A549 treated with dexamethasone at 1 μM for 4 hours (cell line): ENCODE measurements at places on chromosomes 3 and 15. TPM values are rescaled to one million over a fixed set of nuclear protein-coding genes. Genes with fewer than 3 reads are reported as not detected.

Gene MUC20
- 0.08 to 1.2 TPM (median 0.74 TPM) in 5 replicates for total RNA-seq

Gene RHOV
- total RNA-seq: 3.7 to 4.3 TPM (median 3.7 TPM) in 5 replicates

Gene RFTN1
- 3.0 to 3.8 TPM (median 3.3 TPM) in 5 replicates for total RNA-seq

Gene CRELD1
- 10.1 to 15.5 TPM (median 13.5 TPM) in 5 replicates for total RNA-seq

Gene TGM5
- total RNA-seq: not detected in 5 replicates

Gene ZIC1
- total RNA-seq: 0.02 to 0.14 TPM in 2 of 5 replicates, not detected in the others

Gene GOLGA8S
- 0.09 to 0.18 TPM (median 0.11 TPM) in 5 replicates for total RNA-seq

Gene IQCF5
- total RNA-seq: not detected in 5 replicates

Gene RABL3
- total RNA-seq: 14.2 to 18.5 TPM (median 17.5 TPM) in 5 replicates

Gene PLSCR2
- 0.11 to 0.19 TPM in 2 of 5 replicates, not detected in the others for total RNA-seq

Gene MESP2
- total RNA-seq: 0.25 to 0.63 TPM (median 0.45 TPM) in 4 of 5 replicates, not detected in the other

Gene PATL2
- total RNA-seq: 0.11 to 0.26 TPM (median 0.18 TPM) in 5 replicates

Gene FES
- total RNA-seq: 0.58 to 0.83 TPM (median 0.61 TPM) in 5 replicates

Gene IL17RD
- total RNA-seq: 0.62 to 1.3 TPM (median 1.2 TPM) in 5 replicates

Gene EFCAB12
- total RNA-seq: 0.67 to 1.3 TPM (median 1.1 TPM) in 5 replicates

Gene UBA3
- 21.0 to 28.7 TPM (median 24.6 TPM) in 5 replicates for total RNA-seq

Gene ZNF860
- 1.3 to 1.9 TPM (median 1.7 TPM) in 5 replicates for total RNA-seq

Gene PRICKLE2
- total RNA-seq: 2.7 to 4.0 TPM (median 3.4 TPM) in 5 replicates

Gene SLC28A1
- 0.04 TPM in 1 of 5 replicates, not detected in the others for total RNA-seq

Gene RUBCN
- total RNA-seq: 7.4 to 11.7 TPM (median 11.0 TPM) in 5 replicates

Gene SAMD7
- not detected in 5 replicates for total RNA-seq

Gene PPARG
- total RNA-seq: 34.7 to 43.2 TPM (median 40.0 TPM) in 5 replicates

Gene CCR8
- total RNA-seq: not detected in 5 replicates

Gene GP5
- 0.02 to 0.04 TPM in 2 of 5 replicates, not detected in the others for total RNA-seq

Gene CAMP
- total RNA-seq: 0.13 to 0.15 TPM in 2 of 5 replicates, not detected in the others

Gene CCDC39
- not detected in 5 replicates for total RNA-seq

Gene TRIM42
- total RNA-seq: not detected in 5 replicates

Gene GOLGA8J
- total RNA-seq: not detected in 5 replicates

Gene KIAA1143
- total RNA-seq: 13.2 to 20.8 TPM (median 20.2 TPM) in 5 replicates

Gene MAP2K1
- total RNA-seq: 81.4 to 121 TPM (median 117 TPM) in 5 replicates

Gene CAMK2N2
- total RNA-seq: 0.96 to 2.0 TPM (median 1.5 TPM) in 5 replicates

Gene GOLGA8H
- 2.2 to 3.7 TPM (median 2.9 TPM) in 5 replicates for total RNA-seq

Gene HYAL3
- 7.0 to 9.9 TPM (median 8.8 TPM) in 5 replicates for total RNA-seq

Gene GPR156
- 0.25 to 0.59 TPM (median 0.38 TPM) in 5 replicates for total RNA-seq

Gene LINGO1
- 6.1 to 13.3 TPM (median 10.2 TPM) in 5 replicates for total RNA-seq

Gene KBTBD13
- not detected in 5 replicates for total RNA-seq

Gene GRIP2
- total RNA-seq: 0.55 to 1.6 TPM (median 1.2 TPM) in 5 replicates

Gene LRRN1
- 0.02 TPM in 1 of 5 replicates, not detected in the others for total RNA-seq

Gene SOX14
- total RNA-seq: not detected in 5 replicates

Gene PLA2G4E
- 0.01 TPM in 1 of 5 replicates, not detected in the others for total RNA-seq

Gene SPATA12
- total RNA-seq: 0.26 to 0.38 TPM (median 0.32 TPM) in 5 replicates

Gene FBXL2
- total RNA-seq: 6.2 to 10.2 TPM (median 7.4 TPM) in 5 replicates

Gene MME
- 0.07 to 0.13 TPM (median 0.08 TPM) in 3 of 5 replicates, not detected in the others for total RNA-seq

Gene CYP11A1
- total RNA-seq: 0.05 TPM in 1 of 5 replicates, not detected in the others

Gene WDR73
- 32.2 to 36.8 TPM (median 33.3 TPM) in 5 replicates for total RNA-seq

Gene AHSG
- total RNA-seq: 0.06 to 0.09 TPM (median 0.06 TPM) in 3 of 5 replicates, not detected in the others

Gene SH2D7
- not detected in 5 replicates for total RNA-seq

Gene PTH1R
- 1.0 to 2.3 TPM (median 1.4 TPM) in 5 replicates for total RNA-seq

Gene PIERCE2
- 3.8 to 4.8 TPM (median 4.3 TPM) in 5 replicates for total RNA-seq

Gene TMEM40
- 0.18 to 0.51 TPM (median 0.30 TPM) in 4 of 5 replicates, not detected in the other for total RNA-seq

Gene DLEC1
- 0.04 to 0.05 TPM in 2 of 5 replicates, not detected in the others for total RNA-seq

Gene LMAN1L
- total RNA-seq: 0.04 TPM in 1 of 5 replicates, not detected in the others

Gene PIK3CA
- 4.6 to 9.3 TPM (median 7.2 TPM) in 5 replicates for total RNA-seq

Gene CATSPER2
- 0.17 to 1.8 TPM (median 0.86 TPM) in 5 replicates for total RNA-seq

Gene SLC6A20
- total RNA-seq: 0.02 to 0.17 TPM (median 0.04 TPM) in 5 replicates

Gene PYGO1
- total RNA-seq: 6.5 to 9.7 TPM (median 8.2 TPM) in 5 replicates

Gene DNASE1L3
- 0.10 to 0.15 TPM (median 0.11 TPM) in 4 of 5 replicates, not detected in the other for total RNA-seq
